ENCODE measurements at places on chromosomes 16 and 17.

DNA sequence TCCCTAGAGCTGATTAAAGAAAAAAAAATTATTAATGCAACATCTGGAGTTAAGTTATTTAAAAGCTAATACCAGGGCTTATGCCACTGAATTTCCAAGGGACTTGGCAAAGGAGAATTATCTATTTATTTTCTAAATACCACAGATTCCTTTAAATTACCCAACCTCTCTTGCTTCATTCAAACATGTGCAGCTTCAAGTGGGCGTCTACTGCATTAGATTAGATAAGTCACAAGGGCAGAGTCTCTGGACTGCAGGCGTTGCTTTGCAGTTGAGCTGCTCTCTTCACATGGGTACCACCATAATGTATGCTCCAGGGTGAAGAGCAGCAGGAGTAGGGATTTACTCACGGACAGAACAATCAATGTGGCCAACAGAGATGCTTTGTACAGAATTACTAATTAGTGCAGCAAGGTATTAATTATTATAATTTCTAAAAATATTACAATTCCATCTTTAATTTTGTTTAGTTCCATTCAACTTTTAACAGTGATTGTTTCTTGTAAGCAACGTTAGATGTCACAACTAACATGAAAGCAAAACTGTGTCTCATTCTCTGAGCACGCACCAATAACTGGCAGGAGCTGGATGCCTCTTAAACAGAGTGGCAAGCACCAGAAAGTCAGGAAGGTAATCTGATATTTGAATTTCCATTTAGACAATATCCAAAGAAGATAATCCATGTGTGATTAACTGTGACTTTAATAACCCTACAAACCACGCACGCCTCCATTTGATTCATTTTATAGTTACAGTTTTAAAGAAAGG is 214.2 kb downstream of the STX8 start:
- DNase-seq = no peak

- DNase-seq = no peak
Measured at GRCh38 chr16:88530858-88531203, 39.4 kb upstream of the ZC3H18 start.

- no peak for DNase-seq
Measured at GRCh38 chr17:16434662-16435061, 19.3 kb downstream of the TRPV2 start.

- no peak for DNase-seq
Measured at GRCh38 chr17:5283571-5284315, 1.7 kb downstream of the RABEP1 start.

- peak; percentile 58 for DNase-seq
Measured at GRCh38 chr17:27807567-27808470, 7.5 kb upstream of the NOS2 start.

- DNase-seq = no peak
Measured at GRCh38 chr17:80421381-80422090, 6.6 kb downstream of the ENDOV start.

DNA sequence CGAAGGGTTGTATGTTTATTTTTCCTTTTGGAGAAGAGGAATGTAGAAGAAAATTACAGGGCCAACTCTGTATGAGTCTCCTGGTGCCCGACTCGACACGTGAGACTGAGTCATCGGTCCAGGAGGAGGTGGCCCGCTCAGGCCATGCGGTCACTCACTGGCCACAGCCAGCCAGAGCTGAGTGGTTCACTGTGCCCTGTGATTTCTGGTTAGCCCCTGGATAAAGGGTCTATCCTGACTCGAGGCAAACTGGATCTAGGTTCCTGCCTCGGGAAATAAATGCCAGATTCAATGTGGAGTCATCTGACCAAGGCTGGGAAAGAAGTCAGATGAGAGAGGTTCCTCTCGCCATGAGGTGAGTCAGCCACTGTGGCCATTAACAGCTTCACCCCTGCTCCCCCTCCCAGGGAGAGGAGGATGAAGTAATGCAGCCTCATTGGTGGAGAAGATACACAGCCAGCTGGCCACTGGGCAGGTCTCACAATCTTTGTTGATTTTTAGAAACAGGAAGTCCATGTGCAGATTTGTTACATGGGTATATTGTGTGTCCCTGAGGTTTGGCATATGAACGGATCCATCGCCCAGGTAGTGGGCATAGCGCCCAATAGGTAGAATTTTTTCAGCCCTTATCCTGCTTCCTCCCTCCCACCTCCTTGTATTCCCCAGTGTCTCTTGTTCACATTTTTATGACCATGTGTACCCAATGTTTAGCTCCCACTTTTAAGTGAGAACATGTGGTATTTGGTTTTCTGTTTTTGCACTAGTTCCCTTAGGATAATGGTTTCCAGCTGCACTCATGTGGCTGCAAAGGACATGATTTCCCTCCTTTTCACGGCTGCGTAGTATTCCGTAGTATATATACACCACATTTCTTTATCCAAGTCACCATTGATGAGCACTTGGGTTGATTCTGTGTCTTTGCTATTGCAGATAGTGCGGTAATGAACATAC is 21.7 kb upstream of the USP36 start:
- DNase-seq = no peak

DNA sequence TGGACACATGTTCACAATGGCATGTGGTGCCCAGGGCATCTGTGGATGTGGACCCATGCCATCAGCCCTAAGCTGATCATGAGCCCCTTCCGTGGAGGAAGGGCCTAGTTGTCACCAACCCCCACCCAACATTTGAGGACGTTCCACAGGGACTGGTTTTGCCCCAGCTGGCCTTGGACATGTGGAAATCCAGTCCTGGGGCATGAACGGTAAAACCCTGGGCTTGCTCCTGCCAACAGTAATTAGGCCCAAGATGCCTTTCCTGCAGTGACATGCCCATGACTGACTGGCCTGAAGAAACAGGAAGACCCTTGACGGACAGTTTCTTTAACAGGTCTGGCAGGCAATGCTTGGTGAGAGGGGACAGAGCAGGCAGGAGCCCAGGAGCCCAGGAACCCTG is 7.7 kb downstream of the TNS4 start:
- DNase-seq = no peak

DNA sequence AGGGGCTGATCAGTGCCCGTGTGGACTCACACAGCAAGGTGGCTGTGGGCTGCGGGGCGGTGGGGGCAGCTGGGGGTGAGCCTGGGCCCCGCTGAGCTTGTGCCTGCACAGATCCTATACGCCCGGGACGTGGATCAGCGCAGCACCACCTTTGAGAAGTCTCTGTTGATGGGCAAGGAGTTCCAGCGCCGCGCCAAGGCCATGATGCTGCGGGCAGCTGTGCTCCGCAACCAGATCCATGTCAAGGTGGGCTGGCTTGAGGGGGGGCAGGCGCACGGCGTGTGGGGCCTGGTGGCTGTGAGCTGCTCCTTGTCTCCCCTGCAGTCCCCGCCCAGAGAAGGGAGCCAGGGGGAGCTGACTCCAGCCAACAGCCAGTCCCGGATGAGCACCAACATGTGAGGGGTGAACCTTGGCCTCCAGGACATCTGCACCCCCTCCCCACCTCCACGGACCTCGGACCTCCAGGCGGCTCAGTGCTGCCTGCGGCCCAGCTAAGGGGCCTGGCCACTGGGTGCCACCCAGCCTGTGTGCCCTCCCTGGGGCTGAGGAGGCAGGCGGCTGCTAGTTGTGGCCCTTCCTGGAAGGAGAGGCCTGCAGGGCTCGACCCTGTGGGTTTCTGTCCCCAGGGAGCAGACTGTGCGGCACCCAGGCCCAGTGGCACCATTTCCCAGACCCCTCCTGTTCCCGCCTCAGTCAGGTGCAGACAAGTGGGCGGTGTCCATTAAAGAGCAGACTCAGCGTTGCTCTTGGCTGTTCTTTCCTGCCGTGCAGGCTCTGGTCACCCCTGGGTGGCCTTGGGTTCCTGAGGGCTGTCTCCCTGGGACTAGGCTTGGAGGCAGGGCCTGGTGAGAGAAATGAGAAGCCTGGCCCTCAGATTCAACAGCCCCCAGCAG is 5.3 kb downstream of the GPS1 start:
- DNase-seq = no peak

- DNase-seq = no peak
Measured at GRCh38 chr17:3888343-3889171, 4.3 kb downstream of the CAMKK1 start.

DNA sequence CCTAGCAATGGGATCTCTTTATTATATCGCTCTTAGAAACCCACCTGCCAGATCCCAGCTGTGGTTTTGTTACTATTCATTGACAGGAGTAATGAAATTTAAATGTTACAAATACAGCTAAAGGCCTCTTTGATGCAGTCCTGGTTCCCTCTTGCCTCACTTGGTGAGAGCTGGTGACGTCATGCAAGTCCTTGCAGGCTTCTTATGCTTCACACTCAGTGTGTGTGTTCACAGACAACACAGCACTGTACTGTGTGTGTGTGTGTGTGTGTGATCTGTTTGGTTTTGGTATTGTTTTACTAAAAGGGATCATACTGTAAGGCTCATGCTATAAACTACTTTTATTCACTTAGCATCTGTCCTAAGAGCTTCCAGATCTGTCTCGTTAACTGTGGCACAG is 75.0 kb downstream of the USP22 start:
- DNase-seq = no peak

GRCh38 chr17:82684228-82684841 is 14.2 kb downstream of the RAB40B start:
- DNase-seq = no peak

GRCh38 chr16:77748421-77749005 is 26.2 kb downstream of the NUDT7 start:
- DNase-seq = no peak

DNA sequence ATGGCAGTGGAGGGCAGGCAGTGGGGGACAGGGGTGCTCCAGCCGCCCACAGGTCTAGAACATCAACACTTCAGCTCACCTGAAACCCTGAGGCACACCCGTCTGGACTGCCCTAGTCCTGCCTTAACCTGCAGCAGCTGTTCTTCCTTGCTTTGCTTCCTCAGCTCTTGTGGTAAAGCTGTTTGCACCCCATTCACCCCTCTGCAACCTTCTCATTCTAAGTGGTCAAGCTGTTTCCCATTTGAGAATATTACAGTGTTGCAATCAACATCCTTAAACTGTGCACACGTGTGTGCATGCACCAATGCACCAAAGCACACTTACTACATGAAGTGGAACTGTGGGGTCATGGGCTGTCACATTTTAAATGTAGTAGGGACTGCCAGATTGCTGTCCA is 32.4 kb downstream of the SCNN1B start:
- no peak for DNase-seq

DNA sequence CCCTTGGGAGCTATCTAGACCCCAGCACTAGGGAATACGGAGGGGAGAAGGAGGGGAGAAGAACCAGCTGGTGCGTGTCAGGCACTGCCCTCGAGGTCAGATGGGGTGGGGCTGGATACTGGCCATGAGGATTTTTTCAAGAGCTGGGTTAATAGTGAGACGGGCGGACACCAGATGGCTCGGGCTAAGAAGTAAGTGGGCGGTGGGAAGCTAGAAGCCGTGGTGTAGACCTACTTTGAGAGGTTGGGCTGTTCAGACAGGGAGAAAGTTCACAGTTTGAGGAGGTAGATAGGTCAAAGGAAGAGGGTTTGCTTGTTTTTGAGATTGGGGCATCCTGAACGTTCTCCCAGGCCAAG is 303.8 kb downstream of the SEC14L1 start:
- DNase-seq = no peak

GRCh38 chr17:3033248-3033640 is 30.2 kb downstream of the OR1D5 start:
- DNase-seq = no peak

DNA sequence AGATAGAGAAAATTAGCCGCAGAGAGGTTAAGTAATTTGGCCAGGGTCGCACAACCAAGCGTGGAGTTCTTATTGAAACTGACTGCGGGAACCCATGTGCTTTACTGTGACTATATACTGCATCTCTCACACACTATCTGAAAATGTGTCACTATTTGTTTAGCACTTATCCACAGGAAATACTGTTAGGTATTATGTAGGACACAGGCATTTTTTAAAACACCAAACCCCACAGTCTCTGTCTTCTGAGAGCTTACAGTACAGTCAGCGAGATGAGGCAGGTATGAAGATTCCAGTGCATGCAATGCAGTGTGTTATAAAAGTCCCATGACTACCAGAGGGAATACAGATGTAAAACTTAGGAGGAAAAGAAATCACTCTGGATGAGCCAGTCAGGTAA is 11.3 kb downstream of the RBL2 start:
- no peak for DNase-seq

GRCh38 chr16:87490096-87490798 is 2.6 kb downstream of the ZCCHC14 start:
- no peak for DNase-seq

- DNase-seq = no peak
Measured at GRCh38 chr17:9905902-9906301, 831 bp upstream of the RCVRN start.

DNA sequence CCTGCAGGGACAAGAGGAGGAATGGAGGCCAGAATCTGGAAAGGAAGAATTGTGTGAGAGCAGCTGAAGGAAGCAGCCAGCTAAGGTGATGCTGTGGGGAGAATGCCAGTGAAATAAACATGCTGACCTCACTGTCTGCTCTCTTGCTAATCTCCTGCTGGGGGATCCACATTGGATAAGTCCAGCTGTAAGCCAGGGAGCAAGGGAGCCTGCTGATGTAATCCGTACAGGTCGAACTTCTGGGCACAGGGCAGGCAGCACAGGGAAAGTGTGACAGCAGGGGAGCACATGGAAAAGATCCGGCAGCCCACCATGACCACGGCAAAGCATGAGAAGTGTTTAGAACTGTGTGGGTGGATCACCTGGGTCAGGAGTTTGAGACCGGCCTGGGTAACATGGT is 7.5 kb upstream of the XPO6 start:
- no peak for DNase-seq

DNA sequence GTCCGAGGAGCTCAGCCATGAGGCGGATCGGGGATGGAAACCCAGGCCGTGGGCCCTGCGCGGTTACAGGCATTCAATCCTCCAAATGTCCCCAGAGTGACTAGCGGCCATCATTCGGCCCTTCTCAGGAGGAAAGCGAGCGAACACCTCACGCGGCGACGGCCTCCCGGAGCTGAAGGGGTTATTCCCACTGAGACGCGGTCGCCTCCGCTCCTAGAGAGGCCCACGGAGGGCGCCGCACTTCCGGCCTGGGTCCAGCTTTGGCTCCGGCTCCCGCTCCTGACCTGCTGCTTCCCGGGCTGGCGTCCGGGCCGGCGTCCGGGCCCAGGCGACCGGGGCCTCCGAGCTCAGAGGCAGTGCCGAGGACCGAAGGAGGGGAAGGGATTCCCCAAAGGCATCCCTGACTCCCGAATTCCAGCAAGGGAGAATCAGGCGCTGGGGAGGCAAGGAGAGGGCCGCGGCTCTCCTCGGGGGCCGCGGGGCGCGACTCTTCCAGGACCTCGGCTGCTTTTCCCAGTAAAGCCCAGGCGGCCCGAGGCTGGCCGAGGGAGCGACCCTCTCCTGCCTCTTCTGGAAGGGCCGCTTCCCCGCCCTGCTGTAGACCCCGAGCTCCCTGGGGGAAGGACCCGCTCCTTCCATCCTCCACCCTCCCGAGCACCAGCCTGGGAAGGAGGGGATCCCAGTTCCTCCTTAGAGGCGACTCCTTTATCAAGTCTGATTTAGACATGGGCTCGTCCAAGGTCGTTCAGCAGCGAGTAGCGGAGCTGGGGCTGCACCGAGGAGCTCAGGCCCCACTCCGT is 18.6 kb upstream of the ZNF629 start:
- peak; percentile 24 for DNase-seq
